ENCODE measurements at places on chromosomes 3 and 15.

- DNase-seq, result no peak
Observed at GRCh38 chr3:47259114-47259513, 23.5 kb downstream of the KIF9 start.

GRCh38 chr3:157113832-157114505, 46.0 kb downstream of the CCNL1 start:
- no peak for DNase-seq

- no peak for DNase-seq
Observed at GRCh38 chr15:58773024-58773423, 1.9 kb downstream of the MINDY2 start.

DNA sequence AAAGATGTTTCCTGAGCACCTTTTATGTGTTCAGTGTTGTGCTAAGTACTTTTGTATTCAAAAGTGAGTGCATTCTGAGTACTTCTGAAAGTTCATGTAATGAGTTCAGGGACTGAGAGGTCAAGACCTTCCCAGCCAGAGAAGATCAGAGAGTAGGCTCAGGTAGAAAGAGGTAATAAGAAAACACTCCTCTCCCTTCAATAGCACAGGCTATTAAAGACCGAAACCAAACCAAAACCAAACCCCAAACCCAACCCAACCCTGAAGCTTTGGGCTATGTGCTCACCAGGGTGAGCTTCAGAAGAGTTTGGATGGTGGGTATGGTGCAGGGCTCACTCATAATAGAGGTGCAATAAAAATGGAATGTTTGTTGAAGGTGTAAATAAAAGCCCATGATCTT, 76.7 kb upstream of the FAM3D start:
- no peak for DNase-seq

- no peak for DNase-seq
Observed at GRCh38 chr15:64857421-64857820, 15.7 kb downstream of the PLEKHO2 start.

- DNase-seq, result no peak
Observed at GRCh38 chr3:8536096-8537056, 34.8 kb downstream of the LMCD1 start.

DNA sequence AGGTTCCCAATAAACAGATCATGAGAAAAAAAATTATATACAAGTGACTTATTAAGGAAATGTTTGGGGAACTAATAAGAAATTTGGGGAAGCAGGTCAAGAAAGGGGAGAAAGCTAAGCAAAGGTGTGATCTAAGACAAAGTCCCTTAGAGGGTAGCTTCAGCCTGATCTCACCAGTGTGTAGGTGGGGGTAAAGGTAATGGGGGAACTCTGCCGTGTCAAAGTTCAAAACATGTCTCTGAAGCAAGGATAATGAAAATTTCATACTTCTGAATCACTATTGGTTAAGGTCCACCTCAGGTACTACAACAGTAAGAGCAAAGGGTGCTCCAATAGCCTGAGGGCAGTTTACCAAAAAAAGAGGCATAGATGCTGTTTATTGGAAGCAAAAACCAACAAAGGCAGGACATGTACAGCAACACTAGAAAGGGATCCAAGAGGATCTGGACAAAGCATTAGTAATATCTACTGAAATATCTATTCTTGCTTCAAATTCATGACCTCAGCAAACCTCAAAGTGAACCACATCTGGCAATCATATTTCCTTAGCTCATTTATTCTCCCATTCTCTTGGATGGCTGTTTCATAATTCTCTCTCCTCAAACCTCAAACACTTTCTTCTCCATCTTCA, 6.9 kb downstream of the ACAD11 start:
- DNase-seq, result no peak

GRCh38 chr3:66633402-66634381, 132.9 kb upstream of the LRIG1 start:
- no peak for DNase-seq

DNA sequence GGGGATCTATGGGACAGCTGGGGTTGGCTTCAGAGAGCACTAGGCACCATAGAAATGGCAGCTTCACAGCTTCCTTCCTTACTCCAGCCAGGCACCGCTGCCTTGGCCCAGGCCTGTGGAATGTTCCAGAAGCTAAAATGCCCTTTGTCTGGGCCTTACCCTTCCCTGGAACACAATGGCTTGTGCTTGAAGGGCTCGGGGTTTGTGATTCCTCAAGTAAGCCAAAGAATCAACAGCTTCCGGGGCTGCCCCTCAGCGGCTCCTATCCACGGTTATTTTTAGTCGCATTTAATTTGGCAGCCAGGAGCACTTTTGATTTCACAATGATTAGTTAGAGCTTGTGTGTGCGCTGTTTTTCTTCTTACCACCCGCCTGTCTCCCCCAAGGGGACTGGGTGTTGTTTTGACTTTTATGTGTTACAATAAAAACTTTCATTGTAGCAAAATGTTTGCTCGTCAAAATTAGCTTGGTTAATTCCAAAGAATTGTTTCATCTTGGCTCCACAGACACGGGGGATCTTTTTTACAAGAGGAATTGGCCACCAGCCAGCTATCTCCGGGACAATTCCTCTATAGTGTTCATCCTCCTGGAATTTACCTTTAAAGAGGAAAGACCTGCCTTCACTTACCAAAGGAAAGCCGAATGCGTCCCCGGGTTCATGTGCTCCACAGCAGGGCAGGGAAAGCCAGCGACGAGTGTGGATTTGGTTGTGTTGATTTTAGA, 73.8 kb downstream of the TLE3 start:
- DNase-seq, result no peak

GRCh38 chr3:13299531-13300155, 120.5 kb downstream of the NUP210 start:
- DNase-seq, result no peak

DNA sequence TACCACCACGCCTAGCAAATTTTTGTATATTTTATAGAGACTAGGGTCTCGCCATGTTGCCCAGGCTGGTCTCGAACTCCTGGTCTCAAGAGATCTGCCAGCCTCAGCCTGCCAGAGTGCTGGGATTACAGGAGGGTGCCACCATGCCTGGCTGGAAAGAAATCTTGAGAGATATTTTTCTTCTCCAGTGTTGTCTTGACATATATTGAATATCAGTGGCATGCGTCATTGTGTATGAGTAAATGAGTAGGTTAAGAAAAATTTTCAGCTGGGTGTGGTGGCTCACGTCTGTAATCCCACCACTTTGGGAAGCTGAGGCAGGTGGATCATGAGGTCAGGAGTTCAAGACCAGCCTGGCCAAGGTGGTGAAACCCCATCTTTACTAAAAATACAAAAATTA, 3.5 kb upstream of the PIF1 start:
- no peak for DNase-seq

DNA sequence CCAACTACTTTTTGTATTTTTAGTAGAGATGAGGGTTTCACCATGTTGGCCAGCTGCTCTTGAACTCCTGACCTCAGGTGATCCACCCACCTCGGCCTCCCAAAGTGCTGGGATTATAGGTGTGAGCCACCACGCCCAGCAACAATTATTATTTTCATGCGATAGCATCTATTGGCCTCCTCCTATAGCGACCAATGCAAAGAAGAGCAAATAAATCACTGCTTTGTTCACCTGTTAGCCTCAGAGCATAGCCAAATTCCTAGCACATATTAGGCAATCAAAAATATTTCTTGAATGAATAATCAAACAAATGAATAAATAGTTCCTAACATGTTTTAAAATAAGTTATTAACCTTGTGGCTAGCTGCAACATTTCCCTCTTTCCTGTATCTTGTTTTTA, 36.8 kb upstream of the TNFSF10 start:
- no peak for DNase-seq

- no peak for DNase-seq
Observed at GRCh38 chr3:177781686-177782161, 584.4 kb upstream of the TBL1XR1 start.

DNA sequence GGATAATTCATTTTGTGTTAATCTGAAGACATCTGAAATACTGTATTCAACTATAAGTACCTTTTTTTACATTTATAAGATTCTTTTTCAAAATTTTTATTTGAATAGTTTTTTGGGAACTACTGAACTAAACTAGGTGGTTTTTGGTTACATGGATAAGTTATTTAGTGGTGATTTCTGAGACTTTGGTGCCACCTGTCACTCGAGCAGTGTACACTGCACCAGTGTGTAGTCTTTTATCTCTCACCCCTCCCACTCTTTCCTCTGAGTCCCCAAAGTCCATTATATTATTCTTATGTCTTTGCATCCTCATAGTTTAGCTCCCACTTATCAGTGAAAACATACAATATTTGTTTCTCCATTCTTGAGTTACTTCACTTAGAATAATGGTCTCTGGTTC, 57.6 kb downstream of the CD86 start:
- DNase-seq, result no peak

- no peak for DNase-seq
Observed at GRCh38 chr3:99356696-99357095, 281.7 kb upstream of the COL8A1 start.

- no peak for DNase-seq
Observed at GRCh38 chr3:164007765-164008164, 1070.5 kb downstream of the SI start.

DNA sequence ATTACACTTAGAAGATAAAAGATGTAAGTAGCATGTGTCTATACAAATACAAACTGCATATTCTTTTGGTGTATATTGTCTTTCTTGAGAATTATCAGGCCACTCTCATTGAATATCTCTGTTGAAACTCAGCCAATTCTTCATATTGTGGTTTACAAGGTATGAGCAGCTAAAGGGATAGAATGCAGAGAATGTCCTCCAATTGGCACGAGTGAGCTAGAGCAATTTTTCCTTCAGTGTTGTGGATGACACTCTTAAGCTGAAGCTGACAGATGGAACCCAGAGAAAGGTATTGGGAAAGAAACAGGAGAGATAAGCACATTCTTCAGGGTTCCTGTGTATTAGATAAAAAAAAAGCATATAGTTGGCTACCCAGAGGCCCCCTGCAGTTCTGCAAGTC, 453.1 kb downstream of the EPHA3 start:
- no peak for DNase-seq

DNA sequence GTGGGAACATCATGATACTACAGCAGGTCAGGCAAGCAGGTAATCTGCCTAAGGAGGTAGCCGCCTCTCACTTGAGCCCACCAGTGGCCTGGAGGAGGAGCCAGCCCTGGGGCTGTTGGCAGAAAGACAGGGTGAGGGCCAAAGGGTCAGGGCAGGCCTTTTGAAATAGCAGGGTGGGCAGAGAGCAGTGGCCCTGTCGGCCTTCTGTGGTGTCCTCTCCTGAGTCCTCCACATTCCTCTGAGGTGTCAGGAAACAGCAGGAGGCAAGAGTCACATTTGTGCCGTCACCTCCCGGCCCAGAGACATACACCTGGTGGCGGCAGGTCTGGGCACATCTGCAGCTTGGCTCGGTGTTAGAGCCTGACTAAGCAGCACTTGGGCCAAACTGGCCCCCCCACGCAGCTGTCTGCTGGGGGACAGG, 3.9 kb upstream of the BNC1 start:
- DNase-seq, result no peak

GRCh38 chr3:108497271-108497670, 13.1 kb downstream of the MYH15 start:
- DNase-seq, result no peak

- no peak for DNase-seq
Observed at GRCh38 chr3:42159147-42159546, 68.0 kb downstream of the TRAK1 start.

- no peak for DNase-seq
Observed at GRCh38 chr3:37546876-37547275, 314.8 kb upstream of the CTDSPL start.

DNA sequence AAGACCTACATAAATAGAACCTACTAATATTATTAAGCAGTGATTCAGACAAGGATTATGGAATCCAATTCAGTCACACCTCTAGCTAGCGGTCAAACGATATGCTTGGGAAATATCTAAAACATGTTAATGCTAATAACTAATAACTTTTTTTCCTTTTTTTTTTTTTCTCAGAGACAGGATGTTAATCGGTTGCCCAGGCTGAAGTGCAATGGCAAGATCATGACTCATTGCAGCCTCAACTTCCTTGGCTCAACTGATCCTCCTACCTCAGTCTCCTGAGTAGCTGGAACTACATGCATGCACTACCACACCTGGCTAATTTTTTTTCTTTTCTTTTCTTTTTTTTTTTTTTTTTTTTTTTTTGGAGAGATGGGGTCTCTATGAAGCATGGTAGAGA, 124.1 kb downstream of the NR2E3 start:
- no peak for DNase-seq

GRCh38 chr3:136350557-136350956, 100.4 kb downstream of the PCCB start:
- DNase-seq, result no peak

GRCh38 chr15:83200589-83200988, 7.0 kb downstream of the HDGFL3 start:
- no peak for DNase-seq

GRCh38 chr3:87696124-87697013, 362.4 kb downstream of the CGGBP1 start:
- no peak for DNase-seq

DNA sequence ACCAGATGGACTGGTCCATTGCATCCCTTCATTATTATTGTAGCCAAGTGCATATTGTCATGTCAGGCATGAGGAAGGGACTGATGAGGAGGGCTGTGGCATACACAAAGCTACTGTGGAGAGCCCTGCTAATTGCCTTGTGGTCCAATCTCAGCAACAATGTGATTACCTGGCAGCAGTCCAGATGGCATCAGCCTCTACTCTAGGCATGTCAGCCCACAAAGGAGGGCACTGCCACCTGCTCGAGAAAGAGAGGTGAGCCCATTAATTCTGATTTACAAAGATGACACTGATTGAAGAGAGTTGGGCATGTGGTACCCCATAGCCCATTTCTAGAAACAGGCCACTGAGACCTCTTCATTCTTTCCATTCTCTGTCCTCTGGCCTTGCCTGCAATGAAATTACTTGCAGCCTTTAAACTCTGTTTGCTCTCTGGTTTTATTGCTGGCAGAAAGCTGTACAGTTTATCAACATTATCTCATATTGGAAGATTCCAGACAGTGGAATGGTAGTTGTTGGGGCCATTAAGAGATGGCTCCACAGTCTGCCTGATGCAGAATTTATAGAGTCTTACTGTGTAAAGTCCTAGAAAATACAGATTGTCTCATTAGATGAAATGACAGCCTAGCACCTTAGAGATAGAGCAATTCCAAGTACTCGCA, 307.7 kb downstream of the ARPP21 start:
- DNase-seq, result no peak

- DNase-seq, result no peak
Observed at GRCh38 chr3:25476639-25477038, 48.6 kb downstream of the RARB start.

DNA sequence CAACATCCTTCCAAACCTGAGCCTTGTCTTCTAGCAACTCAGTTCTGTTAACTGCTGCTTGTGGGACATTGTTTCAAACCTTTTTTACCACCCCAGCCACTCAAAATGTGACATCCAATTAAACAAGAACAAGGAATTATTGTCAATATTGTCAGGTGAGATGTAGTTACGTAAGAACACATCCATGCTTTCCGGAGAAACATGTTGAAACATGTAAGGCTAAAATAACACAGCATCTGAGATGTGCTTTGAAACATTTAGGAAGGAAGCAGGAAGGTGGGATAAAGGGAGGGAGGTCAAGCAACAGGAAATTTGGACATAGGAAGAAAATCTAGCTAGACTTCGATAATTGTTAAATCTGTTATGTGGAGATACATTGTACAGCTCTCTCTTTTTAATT, 50.9 kb upstream of the PRICKLE2 start:
- no peak for DNase-seq
